ENCODE measurements at places on chromosomes 3 and 15. TPM values are rescaled to one million over a fixed set of nuclear protein-coding genes. Genes with fewer than 3 reads are reported as not detected.

The GOLGA8N gene
- 4.3 TPM for total RNA-seq

The RAB6B gene
- 0.52 TPM for total RNA-seq

The KCNMB3 gene
- total RNA-seq: 0.94 TPM

The GPR149 gene
- total RNA-seq: not detected

The ARHGAP11A gene
- 5.4 TPM for total RNA-seq

Measured in bronchial smooth muscle cell (primary cell).